ENCODE measurements at places on chromosomes 5 and 9.

DNA sequence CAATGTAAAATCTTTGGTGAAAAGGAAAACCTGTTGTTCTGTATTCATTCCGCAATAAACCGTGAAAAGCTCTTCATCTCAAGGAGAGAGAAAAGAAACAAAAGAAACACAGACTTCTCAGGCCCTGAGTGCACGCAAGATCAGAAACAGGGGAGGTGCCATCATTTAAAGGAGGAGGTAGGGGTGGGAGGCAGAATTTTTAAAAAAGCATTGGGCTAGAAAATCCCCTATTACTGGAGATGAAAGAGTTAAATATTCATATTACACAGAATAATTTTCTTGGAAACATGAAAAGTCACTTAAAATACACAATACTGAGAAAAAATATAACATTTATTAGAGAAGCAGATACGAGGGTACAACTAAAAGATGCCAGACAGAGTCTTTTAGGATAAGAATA lies 56.3 kb downstream of the USP20 start:
- no peak for DNase-seq

GRCh38 chr9:91419222-91420191 lies 4.1 kb downstream of the NFIL3 start:
- DNase-seq, result peak; percentile 96

- DNase-seq, result no peak
These were observed 149.9 kb upstream of the KLF4 start for GRCh38 chr9:107639426-107639825.

DNA sequence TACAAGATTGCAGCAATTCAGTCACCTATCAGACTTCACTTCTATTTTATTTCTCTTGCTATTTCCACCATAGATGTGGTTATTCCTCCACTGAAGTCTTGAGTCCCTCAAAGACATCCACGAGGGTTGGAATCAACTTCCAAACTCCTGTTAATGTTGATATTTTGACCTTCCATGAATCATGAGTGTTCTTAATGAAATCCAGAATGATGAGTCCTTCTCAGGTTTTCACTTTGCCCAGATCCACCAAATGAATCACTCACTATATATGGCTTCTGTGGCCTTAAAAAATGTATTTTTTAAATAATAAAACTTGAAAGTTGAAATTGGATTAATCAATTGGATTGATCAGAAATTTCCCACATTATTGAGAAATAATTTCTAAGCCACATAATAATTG lies 1821.0 kb downstream of the EFNA5 start:
- DNase-seq, result peak; percentile 49

DNA sequence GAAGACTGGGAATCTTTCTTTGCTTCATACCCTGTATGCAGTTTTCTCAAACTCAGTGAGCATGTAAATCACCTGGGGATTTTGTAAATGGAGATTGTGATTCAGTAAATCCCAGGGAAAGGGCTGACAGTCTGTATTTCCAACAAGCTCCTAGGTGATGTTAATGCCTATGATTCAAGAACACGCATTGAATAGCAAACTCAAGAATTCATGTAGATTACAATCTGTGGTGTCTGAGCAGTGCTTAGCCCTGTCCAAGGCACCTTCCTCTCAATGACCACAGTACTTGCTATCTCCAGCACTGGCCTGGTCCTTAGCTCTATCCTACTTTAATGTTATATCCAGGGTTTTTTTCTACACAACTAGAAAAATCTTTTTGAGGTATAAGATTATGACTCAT lies 721.4 kb upstream of the MEF2C start:
- DNase-seq, result no peak
